ENCODE measurements at places on chromosomes 4 and X.

GRCh38 chrX:110678591-110678990 lies 117.0 kb downstream of the CHRDL1 start:
- no peak for DNase-seq

GRCh38 chr4:127783026-127783769 lies 1.1 kb downstream of the HSPA4L start:
- DNase-seq = peak; percentile 76

DNA sequence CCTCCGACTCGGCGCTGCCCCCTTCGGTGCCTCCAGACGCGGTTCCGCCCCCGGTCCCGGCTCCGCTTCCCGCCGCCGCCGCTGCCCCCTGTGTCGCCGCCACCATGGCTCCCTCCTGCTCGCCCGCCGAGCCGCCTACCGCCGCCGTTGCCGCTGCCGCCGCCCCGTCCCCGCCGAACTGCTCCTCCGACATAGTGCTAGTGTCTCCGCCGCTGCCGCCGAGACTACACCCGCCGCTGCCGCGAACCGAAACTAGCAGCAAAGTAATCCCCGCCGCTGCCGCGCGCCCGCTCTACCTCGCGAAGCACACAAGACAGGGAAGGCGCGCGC lies 340 bp downstream of the HNRNPD start:
- no peak for DNase-seq

DNA sequence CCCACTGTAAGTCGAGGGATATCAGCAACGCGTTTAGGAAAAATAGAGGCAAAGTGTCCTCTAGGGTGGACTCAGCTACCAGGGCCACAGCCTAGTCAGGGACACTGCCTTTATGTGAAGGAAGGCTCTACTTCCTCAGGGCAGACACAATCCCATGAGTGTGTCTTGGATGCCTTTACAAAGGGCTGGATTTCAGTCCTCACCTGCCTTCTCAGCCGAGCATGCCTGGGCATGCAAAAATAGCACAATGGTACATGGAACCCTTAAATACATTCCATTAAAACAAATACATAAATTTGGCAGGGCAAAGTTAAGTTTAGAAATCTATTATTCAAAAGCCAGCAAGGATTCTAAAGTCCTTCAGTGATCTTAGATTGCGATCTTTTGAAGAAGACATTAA lies 51.1 kb downstream of the DMD start:
- DNase-seq = no peak

- DNase-seq = no peak
Observed at GRCh38 chr4:177308847-177309521, 690 bp upstream of the NEIL3 start.

GRCh38 chrX:120791013-120791643 lies 84.5 kb downstream of the CT47B1 start:
- DNase-seq = no peak

GRCh38 chrX:24335871-24336270 lies 22.0 kb upstream of the SUPT20HL2 start:
- DNase-seq = no peak

DNA sequence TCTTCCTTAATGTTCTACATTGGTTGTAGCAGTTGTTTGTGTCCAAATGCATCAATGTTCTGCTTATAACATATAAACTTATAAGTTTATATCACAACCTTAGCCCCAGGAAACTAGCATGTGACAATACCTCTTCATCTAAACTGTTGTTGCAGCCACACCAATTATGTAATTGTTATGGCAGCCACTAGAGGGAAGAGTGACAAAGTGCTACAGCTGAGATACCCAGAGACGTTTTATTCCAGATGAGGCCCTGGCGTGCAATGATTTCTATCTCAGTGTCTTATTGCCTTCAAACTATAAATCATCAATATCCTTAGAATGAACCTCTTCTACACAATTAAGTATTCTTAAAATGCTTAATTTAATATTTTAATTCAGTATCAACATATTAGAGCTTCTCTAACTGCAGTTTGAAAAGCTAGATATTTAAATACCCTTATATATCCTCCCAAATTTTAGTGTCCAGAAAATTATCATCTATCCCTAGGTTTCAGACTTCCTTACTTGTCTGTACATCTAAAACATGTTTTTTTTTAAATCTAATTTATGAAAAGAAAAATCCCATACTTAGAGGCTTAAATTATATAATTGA lies 171.6 kb downstream of the PCDH10 start:
- peak; percentile 73 for DNase-seq

DNA sequence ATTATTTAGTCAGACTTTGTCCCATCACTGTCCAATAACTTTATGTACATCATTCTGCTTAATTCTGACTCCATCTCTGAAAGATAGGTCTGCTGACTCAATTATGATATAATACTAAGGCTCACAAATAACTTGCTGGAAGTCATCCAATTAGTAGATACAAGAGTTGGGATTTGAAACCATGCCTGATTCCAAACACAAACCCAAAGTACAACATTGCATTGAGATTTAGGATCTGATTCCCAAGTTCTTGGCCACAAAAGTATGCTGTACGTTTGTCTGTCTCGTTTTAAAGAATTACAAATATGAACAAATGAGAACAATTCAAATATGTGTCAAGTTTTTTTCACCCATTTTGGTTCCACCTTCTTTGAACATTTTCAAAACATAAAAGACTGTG lies 108.8 kb downstream of the AMELX start:
- no peak for DNase-seq

DNA sequence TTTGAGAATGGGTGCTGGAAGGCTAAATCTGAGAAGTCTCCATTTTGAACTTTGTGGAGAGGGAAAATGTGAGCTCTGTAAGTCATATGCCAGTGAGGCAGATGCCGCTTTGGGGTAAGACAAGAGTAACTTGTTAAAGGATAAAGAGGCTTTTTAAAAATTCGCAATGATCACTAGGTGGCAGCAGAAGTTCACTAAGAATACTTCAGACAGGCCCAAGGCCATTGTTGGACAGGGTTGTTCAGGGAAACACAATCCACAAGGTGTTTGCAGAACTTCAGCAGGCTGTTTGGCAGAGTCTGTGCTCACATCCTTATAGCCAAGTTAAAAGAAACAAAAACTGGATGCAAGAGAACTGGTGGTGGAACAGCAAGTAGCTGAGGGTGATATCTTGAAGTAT lies 13.7 kb upstream of the PIGA start:
- peak; percentile 78 for DNase-seq

DNA sequence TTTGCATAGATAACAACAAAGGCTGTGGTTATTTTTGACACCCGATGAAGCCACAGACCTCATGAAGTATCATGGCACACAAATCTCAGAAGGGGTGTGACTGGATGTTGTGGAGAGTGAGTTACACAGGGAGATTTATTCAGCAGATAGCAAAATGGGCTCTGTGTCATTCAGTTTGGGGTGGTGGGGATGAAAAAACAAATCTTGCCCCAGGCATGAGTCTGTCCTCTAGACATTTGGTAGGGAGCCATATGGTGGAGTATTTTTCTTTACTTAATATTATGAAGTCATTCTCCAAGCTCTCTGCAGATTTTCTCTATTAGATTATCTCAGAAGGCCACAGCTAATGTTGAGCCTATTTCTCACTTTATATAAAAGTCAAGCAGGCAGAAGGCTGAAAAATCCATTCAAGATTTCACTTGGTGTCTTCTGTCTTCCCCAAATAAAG lies 277.1 kb upstream of the TENM3 start:
- no peak for DNase-seq
